ENCODE measurements at places on chromosomes 12 and 14.
A peak's percentile ranks its signal among the peaks of the same experiment; 100 is the strongest.

DNA sequence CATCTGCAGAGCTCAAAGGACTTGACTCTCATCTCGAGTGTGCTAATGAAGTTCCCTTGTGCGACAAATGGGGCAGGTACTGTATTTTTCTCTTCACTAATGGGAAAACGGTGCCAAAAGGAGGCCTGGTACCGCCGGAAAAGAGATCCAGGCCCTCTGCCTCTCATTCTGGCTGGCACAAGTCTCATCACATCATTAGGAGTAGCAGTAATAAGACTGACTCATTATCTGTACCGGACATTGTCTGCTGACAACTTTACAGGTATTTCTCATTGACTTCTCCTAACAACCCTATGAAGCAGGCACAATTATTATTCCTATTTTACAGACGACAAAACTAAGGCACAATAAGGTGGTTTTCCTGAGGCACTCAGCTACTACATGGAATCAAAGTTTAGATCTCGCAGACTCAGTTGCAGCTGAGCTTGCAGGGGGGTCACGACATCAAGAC is 668 bp downstream of the APPL2 start:
- peak; percentile 2 for DNase-seq

DNA sequence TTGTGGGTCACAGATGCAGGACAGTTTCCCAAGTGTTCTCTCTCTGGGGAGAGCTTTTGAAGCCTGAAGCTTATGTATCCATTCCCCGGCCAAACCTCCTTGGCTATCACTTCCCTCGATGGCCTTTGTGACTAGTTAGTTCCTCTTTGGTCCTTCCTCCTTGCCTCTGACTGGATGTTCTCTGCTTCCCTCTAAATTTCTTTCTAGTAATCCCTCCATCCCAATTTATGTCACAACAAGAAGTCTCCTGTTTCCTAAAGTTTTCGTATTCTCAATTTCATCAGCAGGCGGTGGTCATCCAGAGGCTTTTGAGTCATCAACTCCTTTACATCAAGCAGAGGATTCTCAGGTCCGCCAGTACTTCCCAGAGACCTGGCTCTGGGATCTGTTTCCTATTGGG is 27.5 kb downstream of the A2ML1 start:
- no peak for DNase-seq

- DNase-seq: no peak
Observed at GRCh38 chr12:83123039-83123438, 436.3 kb downstream of the TMTC2 start.

- DNase-seq: peak; percentile 68
Observed at GRCh38 chr12:82687021-82688011, 610 bp downstream of the TMTC2 start.

DNA sequence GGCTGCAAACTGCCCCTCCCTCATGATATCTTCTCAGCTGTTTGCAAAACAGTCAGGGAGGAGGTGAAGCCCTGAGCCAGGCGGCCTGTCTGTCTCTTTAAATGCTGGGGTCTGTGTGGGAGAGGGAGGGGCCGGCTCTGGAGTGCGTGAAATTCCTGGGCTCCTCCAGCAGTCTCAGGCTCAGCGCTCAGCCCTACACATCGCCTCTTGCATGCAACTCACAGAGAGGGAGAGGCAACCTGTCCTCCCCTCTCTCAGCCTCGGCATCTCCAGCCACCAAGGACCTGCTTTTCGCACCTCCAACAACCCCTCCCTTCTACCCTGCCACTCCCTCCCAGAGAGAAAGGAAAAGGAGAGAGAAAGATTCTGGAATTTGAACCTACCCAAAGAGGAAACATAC is at the start of gene NRXN3:
Gene NRXN3, plus strand, starts transcription at position 171 of the 400 bp plus-strand sequence. CDS start 72,721 bp downstream, outside the sequence.
- no peak for DNase-seq
